Kidney glomerular epithelial cell (primary cell): ENCODE measurements at places on chromosomes 4 and X.

DNA sequence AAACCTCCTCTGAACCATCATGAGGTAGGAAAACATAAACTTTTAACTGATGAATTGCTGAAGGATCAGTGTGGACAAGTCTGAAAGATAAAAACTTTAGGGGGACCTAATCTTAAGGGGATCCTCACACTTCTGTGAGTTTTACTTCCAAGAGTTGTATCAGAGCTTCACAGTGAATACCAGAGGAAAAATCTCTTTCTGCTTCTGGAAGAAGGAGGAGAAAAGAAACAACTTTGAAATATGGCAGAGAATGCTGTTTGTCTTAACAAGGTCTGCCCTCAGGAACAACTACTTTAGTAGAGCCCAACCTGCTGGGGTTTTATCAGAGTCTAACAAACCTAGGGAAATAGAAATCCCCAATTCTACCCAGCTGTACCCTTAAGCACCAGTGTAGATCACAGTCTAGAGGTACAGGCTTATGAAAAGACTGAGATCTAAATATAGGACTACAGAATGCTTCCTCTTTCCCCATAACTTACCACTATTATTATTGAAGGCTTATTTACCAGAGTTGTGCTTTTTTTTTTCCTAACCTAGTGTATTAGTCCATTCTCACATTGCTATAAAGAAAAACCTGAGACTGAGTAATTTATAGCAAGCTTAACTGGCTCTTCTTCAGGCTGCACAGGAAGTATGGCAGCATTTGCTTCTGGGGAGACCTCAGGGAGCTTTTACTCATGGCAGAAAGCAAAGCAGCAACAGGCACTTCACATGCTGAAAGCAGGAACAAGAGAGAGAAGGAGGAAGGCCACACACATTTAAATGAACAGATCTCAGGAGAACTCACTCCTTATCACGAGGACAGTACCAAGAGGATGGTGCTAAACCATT is 167.9 kb downstream of the CAMK2D start:
- DNase-seq: no peak

- no peak for DNase-seq
Measured at GRCh38 chr4:122221322-122221721, 69.2 kb downstream of the BLTP1 start.

DNA sequence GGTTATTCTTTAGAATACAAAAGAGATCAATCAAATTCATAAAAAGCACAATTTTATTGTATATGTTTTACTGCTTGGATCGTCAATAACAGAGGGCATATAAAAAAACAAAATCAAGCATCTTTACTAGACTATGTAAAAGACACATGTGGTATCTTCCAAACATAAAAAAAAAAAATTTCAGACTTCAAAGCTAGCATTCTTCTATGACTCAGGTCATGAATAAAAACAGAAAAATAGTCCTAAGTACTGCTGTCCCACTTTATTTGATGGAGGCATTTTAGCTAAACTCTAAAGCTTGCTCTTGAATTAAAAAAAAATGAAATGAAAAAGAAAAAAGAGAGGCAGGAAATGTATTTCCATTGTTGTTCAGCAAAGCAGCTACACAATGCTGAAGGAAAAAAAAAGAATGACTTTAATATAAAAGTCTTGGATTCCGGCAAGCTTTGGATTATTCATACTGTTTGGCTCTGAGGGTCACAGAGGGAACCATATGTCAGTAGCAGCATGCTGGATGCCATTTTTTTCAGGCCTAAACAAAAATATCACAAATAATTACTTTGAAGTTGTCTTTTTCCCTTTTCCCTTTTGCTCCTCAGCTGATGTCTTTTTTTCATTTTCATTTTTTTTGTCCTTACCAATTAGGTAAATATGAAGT is 249.1 kb upstream of the DIAPH2 start:
- no peak for DNase-seq

GRCh38 chr4:54226404-54227255 is 2.5 kb upstream of the PDGFRA start:
- DNase-seq: no peak

DNA sequence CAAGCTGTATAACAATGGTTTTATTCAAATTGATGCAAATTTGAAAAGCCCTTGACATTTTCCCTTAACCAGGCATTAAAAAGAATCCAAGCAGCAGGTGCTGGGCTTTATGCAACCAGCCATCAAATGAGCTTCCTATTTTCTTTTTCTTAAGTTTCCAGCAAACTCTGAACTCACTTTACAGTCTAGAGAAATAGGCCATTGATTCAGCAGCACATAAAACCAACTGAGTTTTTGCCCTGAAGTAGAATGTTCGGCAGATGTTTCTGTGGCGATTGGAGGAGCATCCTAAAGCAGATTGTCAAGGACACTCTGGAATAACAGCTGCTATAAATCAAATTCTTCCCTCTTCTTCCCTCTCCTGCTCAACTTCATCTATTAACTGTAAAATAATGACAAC is 582.8 kb upstream of the CPEB2 start:
- DNase-seq: no peak

GRCh38 chrX:142977128-142977914 is 48.4 kb upstream of the SPANXN4 start:
- no peak for DNase-seq

DNA sequence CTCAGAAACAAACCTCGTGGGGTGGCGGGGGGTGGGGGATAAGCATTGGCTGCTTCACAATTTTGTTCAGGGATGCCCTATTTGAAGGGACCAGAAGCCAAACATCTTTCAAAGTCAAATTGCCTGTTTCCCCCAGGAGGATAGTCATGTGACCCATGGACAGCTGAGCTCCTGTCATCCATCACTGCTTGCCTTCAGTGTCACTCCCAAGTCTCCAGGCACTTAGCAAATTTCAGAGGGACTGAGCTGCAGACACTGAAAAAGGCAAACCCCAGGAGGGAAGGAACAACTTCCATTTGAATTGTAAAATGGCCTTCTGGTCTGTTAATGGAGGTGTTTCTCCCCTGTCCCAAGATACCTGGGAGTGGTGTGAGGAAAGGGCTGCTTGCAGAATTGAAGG is 73.4 kb downstream of the FRMPD3 start:
- DNase-seq: no peak

DNA sequence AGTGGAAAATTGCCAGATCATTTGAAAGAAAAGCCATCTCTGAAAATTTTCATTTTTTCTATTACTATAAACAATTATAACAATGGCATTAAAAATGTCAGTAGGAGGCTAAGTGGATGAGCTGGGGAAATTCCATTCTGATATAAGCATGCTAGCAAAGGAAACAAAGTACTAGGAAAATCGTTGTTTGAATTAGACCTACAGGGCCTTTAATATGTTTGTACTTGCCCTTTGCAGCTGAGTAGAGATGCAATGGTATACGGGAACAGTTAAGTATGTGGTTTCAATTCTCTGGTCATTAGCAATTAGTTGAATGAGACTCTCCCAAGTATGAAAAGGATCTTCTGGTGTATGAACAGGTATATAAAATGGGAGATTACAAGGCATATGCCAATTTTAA is 452.2 kb downstream of the PCDH11X start:
- no peak for DNase-seq

DNA sequence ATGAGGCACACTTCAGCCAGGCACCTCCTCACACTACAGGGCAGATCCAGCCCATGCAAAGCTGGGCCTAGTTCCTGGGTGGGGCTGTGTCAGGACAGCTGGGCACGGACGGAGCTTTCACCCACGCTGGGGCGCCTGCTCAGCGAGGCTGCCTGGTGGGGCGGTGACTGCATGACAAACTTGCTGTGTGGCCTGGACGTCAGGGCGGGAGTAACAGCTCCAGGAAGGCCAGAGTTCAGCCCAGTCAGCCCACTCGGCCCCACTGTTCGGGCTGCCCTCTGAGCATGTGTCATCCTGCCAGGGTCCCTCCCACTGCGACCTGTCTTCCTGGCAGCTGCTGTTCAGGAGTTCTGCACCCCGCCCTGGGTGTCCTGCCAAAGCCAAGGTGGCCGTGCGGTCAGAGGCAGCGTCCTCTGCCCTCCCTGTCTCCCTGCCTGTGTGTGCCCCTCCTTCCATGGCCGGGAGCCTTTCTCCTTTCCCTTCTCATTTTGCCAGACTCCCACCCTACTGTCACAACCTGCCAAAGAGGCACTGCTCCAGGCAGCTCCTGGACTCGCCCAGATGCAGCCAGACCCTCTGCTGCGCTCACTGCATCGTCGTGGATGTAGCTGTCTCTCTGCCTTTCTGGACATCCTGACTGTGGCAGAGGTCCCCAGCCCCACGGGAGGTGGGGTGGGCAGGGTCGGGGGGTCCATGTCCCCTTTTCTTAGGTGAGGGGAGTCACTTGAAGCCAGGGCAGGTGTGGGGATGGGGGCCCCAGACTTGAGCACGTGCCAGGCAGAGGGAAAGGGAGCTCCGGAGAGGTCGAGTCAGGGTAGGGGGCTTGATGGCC is 33.0 kb upstream of the KIAA0232 start:
- DNase-seq: peak; percentile 26
